SK-N-MC (cell line): ENCODE measurements at places on chromosomes 2 and 18.
A peak's percentile ranks its signal among the peaks of the same experiment; 100 is the strongest.

DNA sequence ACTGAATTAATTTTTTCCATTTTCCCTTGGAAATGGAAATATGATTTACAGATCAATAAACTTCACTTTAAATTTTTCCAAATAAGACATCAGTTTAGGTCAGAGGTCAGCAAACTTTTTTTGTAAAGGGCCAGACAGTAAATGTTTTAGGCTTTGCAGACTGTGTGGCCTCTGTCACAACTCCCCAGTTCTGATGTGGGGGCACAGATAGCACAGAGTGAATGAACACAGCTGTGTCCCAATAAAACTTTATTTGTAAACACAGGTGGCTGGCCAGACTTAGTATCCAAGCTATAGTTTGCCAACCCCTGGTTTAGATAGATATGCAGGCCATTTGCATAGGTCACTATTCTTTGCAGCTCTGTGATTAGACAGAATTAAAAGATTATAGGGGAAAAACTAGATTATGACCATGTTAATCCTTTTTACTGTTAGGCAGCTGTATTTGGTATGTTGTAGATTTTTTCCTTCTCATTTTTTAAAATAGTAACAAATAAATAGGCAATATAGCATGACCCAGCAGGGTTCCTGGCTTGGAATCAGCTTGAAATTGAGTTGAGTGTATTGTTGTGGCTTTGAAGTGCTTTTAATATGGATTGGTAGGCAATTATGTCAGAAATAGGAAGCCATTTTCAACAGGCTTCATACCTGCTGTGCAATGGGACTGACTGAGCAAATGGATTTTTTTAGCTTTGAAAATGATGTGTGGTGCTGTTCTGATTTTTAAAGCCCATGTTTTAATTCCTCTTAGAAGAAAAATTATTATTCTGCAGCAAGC, 59.7 kb downstream of the WDSUB1 start:
- DNase-seq, result no peak

DNA sequence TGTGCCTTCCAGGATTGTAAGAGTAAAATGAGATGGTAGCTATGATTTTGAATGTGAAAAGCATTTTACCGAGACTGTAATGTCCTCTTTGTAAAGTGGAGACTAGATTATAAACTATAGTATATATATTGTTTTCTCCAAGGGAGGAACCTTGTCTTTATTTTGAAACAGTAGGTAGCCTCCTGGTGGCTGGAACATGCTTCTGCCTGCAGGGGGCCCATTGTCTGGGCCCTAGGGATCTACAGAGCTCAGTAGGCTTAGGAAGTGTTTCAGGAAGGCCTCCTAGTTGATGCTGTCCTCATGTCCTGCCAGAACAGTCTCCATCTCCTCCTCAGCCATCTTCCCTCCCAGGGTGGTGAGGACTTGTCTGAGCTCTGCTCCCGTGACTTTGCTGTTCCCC, 3.0 kb downstream of the PIKFYVE start:
- no peak for DNase-seq

- no peak for DNase-seq
Observed at GRCh38 chr2:217326238-217327022, 466.6 kb upstream of the TNP1 start.

- no peak for DNase-seq
Observed at GRCh38 chr18:23257686-23258565, 122.6 kb downstream of the CABLES1 start.

DNA sequence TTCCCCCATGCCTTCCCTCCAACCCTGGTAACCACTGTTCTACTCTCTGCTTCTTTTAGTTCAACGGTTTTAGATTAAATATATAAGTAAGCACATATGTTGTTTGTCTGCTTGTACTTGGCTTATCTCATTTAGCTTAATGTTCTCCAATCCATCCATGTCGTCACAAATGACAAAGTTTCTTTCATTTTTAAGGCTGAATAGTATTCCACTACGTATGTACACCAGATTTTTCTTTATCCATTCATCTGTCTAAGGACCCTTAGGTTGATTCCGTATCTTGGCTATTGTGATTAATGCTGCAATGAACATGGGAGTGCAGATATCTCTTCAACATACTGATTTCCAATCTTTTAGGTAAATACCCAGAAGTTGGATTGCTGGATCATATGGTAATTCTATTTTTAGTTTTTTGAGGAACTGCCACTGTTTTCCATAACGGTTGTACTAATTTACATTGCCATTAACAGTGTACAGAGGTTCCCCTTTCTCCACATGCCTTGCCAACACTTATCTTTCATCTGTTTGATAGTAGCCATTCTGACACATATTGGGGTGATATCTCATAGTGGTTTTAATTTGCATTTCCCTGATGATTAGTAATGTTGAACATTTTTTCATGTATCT, 8.1 kb downstream of the ASB3 start:
- no peak for DNase-seq

DNA sequence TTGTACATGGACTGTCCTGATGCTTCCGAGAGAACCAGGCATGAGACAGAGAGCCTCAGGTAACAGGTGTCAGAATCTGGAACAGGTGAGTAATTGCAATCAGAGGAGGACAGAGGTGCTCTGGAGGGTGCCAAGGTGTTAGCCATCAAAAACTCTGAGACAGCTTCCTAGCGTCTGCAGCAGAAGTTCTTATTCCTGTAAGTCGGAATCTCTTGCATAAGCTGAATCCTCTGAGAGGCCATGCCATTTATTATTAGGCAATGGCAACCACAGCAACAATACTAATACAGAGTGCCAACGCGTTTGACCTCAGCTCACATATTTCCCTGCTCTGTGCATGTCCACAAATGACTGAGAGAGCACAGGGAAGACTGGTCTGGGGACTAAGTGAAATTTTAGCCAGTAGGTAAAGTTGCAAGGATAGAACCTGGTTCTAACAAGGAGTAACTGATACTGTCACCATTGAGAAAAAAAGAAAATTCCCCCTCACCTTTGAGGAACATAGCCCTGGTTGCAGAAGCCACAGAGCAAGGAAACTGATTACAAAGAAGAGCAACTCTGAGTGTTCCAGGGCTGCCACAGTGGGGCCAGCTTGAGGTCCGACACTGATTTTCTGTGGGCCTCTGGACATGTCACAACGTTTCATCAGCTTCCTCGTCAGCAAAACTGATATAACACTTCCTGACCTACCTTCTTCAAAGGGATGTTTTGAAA, 55.1 kb upstream of the ACSL3 start:
- DNase-seq, result no peak

DNA sequence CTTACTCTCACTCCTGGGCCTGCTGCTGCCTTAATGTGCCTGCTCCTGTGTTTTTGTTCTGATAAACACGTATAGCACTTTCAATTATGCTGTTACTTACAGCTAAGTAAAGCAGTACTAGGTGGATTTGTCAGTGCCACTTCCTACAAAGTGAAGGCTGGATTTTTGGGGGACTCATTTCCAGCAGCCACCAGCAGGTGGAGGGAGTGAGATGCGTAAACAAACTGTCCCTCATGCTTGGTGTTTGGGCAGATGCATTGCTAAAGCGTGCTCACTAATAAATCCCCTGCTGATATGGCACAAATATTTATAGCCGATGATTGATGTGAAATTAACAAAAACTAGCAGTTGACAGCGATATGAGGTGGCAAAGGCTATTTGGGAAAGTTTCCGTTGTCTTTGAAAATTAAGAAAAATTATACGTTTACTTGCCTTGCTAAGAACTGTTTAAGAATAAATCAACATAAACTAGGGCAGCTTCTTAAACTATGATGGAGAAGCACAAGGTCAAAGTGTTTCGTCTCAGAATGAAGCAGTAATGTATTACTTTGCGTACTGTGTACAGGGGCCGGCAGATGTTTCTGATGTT, 101.7 kb downstream of the AGAP1 start:
- DNase-seq, result peak; percentile 47

DNA sequence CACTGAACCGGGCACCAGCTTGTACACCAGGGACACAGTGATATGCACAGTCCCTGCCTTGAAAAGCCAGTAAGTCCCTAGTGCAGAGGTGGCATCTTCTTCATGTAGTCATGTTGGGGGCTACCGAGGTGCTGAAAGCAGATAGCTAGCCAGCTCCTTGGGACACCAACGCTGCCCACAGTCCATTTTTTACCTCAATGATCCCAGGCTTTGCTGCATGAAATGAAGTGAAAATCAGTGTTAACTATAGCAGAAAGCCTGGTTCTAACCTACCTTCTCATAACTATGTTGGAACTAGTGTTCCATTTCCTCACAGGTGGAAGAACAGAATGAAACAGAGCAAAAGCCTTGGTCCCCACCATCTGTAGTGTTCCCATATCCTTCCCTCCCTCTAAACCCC, 66.6 kb upstream of the EML6 start:
- no peak for DNase-seq

GRCh38 chr2:236787885-236788284, 218.3 kb downstream of the ACKR3 start:
- DNase-seq, result no peak

GRCh38 chr2:14903709-14904374, 271.3 kb downstream of the LRATD1 start:
- no peak for DNase-seq

GRCh38 chr2:46915281-46915810, at the start of gene MCFD2:
TSS of gene MCFD2 (minus strand) at chr2:46915806. CDS start at chr2:46909171, 6,635 bp downstream.
- no peak for DNase-seq

DNA sequence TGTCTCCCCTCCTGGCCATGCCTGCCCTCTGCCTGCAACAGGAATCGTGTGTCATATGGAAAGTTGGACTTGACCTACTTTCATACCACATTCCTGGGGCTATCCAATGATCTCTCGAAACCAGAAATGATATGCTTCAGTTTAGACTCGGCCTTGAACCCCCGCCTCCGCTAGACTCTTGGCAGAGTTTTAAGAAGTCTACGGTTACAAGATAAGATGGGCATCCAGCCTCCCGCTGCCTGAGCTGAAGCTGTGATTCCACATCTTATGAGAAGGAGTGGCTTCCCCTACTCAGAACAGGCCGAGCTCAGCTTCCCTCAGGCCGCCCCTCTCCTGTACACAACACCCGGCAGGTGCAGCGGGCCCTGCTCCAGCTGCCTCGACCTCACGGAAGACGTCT, 73.9 kb downstream of the MTCL1 start:
- DNase-seq, result no peak

GRCh38 chr2:26988058-26988860, 17.8 kb downstream of the MAPRE3 start:
- DNase-seq, result no peak

DNA sequence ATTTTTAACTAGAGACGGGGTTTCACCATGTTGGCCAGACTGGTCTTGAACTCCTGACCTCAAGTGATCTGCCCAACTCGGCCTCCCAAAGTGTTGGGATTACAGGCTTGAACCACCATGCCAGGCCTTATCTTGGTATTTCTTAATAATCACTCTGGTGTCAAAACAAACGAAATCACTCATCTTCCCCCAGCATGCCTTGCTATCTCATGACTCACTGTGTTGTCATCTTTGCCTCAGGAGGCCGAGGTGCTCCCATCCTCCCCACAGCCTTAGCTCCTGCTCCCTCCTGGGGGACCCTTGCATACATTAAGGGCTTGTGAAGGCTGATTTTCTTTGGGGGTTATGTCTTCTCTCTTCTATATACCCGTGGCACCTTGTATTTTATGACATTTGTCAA, 250.1 kb upstream of the DPP10 start:
- no peak for DNase-seq

GRCh38 chr18:8996771-8997432, 105.6 kb upstream of the NDUFV2 start:
- no peak for DNase-seq

DNA sequence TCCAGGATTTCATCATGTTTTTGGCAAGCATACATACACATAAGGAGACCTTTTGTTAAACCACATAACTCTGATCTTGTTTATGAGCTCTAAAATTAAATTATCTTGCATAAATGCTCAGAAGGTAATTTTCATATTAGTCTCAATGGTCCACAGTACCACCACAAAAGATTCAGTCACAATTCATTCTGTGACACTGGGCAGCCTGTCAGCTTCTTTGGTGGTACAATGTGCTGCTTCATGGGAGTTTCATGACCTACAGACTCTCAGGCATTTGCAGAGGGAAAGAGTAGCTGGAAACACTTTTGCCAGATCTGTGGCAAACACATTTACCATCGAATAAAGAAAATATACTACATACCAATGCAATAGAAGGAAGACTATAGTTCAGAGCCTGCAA, 51.3 kb upstream of the ZNF397 start:
- DNase-seq, result no peak

GRCh38 chr2:129404000-129404685, 575.3 kb upstream of the RAB6C start:
- DNase-seq, result no peak

- no peak for DNase-seq
Observed at GRCh38 chr2:175552902-175553301, 371.4 kb upstream of the ATP5MC3 start.

DNA sequence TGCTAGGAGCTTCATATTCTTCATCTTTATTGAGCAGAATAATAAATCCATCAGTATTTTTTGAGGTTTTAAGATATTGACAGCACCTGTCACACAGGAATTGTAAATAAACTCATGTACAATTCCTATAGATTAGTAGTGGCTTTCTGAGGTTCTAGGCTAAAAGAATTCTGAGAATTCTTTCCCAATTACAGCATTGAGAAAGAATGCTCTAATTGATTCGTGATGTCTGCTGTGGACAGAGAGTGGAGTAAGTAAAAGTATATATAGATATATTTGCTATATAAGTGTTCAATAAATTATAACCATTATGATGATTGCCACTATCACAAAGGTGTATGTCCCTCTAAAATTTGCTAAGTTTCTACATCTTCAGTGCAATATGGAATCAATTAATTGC, 186.5 kb upstream of the NRP2 start:
- no peak for DNase-seq

DNA sequence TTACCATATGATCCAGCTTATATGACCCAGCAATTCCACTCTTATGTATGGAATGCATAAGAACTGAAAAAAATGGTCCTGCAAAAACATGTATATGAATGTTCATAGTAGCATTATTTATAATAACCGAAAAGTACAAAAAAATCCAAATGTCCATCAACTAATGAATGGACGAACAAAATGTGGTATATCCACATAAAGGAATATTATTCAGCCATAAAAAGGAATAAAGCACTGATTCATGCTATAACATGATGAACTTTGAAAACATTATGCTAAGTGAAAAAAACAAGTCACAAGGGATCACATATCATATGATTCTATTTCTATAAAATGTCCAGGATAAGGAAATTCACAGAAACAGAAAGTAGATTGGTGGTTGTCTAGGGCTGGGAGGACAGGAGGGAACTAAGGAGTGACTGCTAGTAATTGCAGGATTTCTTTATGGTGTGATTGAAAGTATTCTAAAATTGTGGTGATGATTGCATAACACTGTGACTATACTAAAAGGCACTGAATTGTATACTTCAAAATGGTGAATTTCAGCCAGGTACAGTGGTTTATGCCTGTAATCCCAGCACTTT, 10.0 kb upstream of the DIS3L2 start:
- DNase-seq, result no peak

GRCh38 chr2:136479696-136480095, 285.6 kb upstream of the THSD7B start:
- DNase-seq, result no peak

GRCh38 chr2:2960441-2961133, 417.0 kb downstream of the EIPR1 start:
- no peak for DNase-seq
